IgD-negative memory B cell (primary cell): ENCODE measurements at places on chromosomes 1 and 21. TPM values are rescaled to one million over a fixed set of nuclear protein-coding genes. Genes with fewer than 3 reads are reported as not detected.

Gene CD5L
- polyA plus RNA-seq = not detected

Gene SCYL3
- 15.1 TPM for polyA plus RNA-seq

Gene DCDC2B
- polyA plus RNA-seq = not detected

Gene DNAJB4
- 7.3 TPM for polyA plus RNA-seq

Gene SPATA21
- not detected for polyA plus RNA-seq

Gene ST6GALNAC3
- 0.99 TPM for polyA plus RNA-seq

Gene TMEM82
- polyA plus RNA-seq = not detected

Gene AKR7A3
- 0.20 TPM for polyA plus RNA-seq

Gene NR1I3
- polyA plus RNA-seq = not detected

Gene ZNF593OS
- 0.61 TPM for polyA plus RNA-seq

Gene BRDT
- not detected for polyA plus RNA-seq

Gene LYPD8
- polyA plus RNA-seq = not detected

Gene TFAP2E
- polyA plus RNA-seq = 0.31 TPM

Gene LRRN2
- not detected for polyA plus RNA-seq

Gene FAM151A
- not detected for polyA plus RNA-seq

Gene DMBX1
- polyA plus RNA-seq = not detected

Gene OR2T2
- polyA plus RNA-seq = not detected

Gene TRIM45
- 0.10 TPM for polyA plus RNA-seq

Gene LRRC7
- not detected for polyA plus RNA-seq

Gene PRSS38
- not detected for polyA plus RNA-seq

Gene FBXO2
- polyA plus RNA-seq = 18.0 TPM

Gene PCSK9
- polyA plus RNA-seq = not detected

Gene CFAP74
- polyA plus RNA-seq = not detected

Gene NKAIN1
- not detected for polyA plus RNA-seq

Gene OR6Y1
- polyA plus RNA-seq = not detected

Gene SLC45A1
- polyA plus RNA-seq = 0.38 TPM

Gene CA14
- polyA plus RNA-seq = 0.71 TPM
